Cardiac muscle cell (in vitro differentiated cells and primary cell): ENCODE measurements at places on chromosomes 13 and 19. TPM values are rescaled to one million over a fixed set of nuclear protein-coding genes. Genes with fewer than 3 reads are reported as not detected.

DNA sequence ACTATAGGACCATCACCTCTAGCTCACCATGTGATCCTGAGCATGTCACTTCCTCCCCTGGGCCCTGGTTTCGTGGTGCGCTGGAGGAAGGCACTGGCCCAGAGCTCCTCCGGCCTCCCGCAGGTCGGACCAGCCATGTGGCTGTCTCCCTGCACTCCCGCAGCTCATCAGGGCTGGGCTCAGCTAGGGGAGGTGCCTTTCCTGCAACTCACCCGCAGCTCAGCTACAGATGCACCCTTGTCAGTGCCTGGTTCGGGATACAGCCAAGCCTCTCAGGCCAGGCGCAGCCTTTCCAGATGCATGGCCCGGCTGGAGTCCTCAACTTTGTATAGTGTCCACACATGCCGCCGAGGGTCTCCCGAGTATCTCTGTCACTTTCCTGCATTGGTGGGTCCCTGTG is 138.2 kb upstream of the VSTM2B start:
- no peak for DNase-seq

- peak; percentile 73 for DNase-seq
These were observed 195.8 kb upstream of the RNF113B start for GRCh38 chr13:98372876-98373275.

GRCh38 chr19:48683349-48683748 is 10.5 kb upstream of the NTN5 start:
- DNase-seq = no peak

- DNase-seq = no peak
These were observed 5.1 kb upstream of the DNM2 start for GRCh38 chr19:10712754-10713153.

GRCh38 chr19:58279042-58279924 is 528 bp downstream of the ZNF8 start:
- DNase-seq = peak; percentile 88

DNA sequence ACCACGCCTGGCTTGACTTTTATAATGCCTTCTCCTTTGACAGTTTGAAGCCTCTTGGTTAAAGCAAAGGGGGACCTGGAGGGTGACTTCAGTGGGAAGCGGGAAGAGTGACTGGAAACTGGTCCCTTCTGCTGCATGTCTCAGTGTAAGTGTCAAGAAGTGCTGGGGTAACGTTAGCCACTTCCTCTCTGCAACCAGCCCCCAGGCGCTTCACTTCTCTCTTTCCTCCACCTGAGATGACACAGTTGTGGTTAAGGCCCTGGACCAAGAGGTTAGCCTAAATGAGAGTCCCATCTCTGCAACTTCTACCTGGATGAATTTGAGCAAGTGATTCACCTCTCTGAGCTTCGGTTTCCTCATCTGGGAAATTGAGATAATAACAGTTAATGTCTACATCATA is 16.3 kb downstream of the LEUTX start:
- no peak for DNase-seq

DNA sequence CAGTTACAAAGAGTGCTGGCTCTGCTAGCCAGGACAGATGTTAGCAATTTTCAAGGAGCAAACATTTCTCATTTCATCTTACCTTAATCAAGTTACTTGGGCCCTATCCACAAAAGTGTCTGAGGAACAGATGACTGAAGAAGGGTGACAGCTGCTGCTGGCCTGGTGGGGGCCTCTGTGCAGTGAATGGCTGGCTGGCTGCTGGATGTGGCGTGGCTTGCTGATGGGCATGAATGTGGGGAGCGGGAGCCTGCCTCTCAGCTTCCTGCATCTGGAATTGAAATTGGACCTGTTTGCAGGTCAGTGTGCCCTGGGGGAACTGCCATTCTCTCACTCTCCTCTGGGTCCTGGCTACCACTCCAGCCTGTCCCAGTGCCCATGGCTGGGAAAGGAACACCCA is 94.7 kb downstream of the RGCC start:
- DNase-seq = no peak

GRCh38 chr19:17824339-17824738 is 3.0 kb upstream of the INSL3 start:
- DNase-seq = no peak

- DNase-seq = peak; percentile 78
These were observed 480.2 kb upstream of the MIR17HG start for GRCh38 chr13:90867336-90867683.

- DNase-seq = no peak
These were observed 407.8 kb downstream of the OLFM4 start for GRCh38 chr13:53436396-53436795.

DNA sequence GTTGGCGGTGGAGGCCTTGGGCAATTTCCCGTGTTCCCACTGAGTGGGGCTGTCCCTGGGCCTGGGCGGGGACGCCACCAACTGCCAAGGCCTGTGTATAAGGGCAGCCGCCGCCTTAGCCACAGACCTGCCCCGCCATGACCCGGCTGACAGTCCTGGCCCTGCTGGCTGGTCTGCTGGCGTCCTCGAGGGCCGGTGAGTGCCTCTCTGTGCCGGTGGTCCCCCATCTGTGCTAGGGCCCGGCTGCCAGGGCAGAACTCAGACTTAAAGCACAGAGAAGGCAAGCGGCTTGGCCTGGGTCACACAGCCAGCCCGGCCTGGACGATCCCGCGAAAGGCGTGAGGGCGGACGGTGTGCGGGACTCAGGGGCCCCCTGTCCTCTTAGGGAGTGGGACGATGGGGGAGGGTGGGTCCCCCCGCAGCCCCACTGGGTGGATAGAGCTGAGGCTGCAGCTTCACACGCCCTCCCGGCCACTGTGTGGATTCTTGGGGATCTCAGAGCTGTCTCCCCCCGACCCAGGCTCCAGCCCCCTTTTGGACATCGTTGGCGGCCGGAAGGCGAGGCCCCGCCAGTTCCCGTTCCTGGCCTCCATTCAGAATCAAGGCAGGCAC is at the start of gene AZU1:
Gene AZU1, plus strand, starts transcription at position 128 of the 612 bp plus-strand sequence. Its CDS starts 10 bp downstream, at position 138.
- DNase-seq = no peak

- no peak for DNase-seq
These were observed 6.0 kb upstream of the EML2 start for GRCh38 chr19:45645068-45645630.

GRCh38 chr13:66468656-66469055 is 761.5 kb downstream of the PCDH9 start:
- no peak for DNase-seq

GRCh38 chr13:35891507-35892441 is 239.4 kb downstream of the DCLK1 start:
- DNase-seq = peak; percentile 5

- peak; percentile 92 for DNase-seq
These were observed 13.2 kb downstream of the RASA3 start for GRCh38 chr13:114119196-114119595.

DNA sequence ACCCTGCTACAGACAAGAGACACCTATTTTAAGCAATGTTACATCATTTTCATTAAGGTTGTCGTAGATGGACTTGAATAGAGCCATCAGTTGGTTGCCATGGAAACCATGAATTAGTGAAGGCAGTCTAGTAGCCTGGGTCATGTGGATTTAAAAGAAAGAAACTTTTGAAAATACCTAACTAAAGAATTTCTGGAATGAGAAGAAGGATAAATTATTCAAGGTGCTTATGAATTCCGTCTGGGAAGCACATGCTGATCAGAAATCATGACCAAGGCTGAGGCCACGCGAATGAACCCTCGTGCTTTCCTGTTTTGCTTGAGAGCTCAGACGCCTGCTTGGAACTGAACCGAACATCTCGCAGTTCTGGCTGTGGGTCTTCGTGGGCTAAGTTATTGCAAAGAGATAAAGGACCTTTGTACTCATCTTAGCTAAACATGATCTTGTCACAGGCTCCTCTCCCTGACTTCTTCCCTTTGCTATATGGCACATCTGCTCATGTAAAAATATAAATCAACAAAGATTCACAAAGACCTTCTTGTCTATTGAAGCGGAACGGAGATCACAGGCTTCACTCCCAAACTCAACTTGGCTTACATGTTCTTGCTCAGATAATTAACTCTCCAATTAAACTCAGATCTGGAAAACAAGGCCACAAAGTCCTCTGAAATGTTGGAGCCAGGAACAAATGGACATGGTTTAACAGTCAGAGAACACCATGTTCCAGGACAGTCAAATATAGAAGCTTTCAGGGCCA is 140.2 kb downstream of the NUFIP1 start:
- DNase-seq = no peak

- no peak for DNase-seq
These were observed 109.7 kb downstream of the NUFIP1 start for GRCh38 chr13:44879452-44880058.

GRCh38 chr13:95129004-95129403 is 172.2 kb downstream of the ABCC4 start:
- DNase-seq = no peak

DNA sequence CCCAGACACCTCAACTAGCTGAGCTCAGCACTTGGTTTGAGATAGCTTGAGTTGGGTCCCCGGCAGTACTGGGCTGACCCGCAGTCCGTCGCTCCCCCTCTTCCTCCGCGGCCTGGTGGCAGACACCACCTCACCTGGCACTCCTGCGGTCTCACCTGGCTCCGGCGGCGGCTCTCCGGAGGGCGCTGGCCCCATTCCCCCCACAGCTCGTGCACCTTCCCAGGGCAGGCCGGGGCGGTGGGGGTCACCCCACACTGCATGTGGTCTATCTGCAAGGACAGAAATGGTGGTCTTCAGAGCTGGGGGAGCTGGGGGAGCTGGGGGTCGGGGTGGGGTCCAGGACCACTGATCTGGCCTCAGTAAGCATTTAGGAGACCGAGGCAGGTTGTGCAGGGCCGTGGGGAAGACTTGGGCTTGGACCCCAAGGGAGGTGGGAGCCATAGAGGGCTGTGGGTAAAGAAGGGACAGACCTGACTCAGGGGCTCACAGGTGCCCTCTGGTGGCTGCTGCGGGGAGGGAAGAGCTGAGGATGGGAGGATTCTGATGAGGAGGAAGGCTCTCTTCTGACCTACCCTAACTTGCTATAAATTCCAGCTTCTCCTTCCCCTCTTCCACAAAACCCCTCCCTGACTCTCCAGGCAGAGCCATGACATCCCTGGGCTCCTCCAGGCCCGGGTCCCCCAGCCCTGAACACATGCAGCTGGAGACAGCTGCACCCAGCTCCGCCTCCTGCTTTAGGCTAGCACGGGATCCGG is 6.7 kb upstream of the PLIN4 start:
- DNase-seq = peak; percentile 53

- peak; percentile 65 for DNase-seq
These were observed 1.5 kb downstream of the ERF start for GRCh38 chr19:42253245-42254088.

DNA sequence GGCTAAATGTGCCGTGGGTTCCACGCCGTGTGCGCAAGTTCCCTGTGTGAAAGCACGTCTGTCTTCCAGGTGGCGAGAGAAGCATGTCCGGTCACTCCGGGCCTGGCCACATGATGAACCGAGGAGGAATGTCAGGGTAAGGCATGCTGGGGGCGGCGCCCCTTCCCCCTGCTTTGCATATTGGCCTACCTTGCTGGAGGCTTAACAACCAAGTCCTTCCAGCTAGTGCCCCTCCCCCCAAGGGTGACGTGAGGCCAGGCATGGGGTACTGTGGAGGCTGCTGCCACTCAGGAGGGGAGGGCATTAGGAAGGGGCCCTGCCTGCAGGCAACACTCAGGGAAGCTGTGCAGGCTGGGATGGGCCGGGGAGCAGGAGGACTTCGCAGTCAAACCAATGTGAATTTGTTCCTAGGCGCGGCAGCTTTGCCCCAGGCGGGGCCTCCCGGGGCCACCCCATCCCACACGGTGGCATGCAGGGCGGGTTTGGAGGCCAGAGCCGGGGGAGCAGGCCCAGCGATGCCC is 12.5 kb downstream of the MICOS13 start:
- DNase-seq = no peak

DNA sequence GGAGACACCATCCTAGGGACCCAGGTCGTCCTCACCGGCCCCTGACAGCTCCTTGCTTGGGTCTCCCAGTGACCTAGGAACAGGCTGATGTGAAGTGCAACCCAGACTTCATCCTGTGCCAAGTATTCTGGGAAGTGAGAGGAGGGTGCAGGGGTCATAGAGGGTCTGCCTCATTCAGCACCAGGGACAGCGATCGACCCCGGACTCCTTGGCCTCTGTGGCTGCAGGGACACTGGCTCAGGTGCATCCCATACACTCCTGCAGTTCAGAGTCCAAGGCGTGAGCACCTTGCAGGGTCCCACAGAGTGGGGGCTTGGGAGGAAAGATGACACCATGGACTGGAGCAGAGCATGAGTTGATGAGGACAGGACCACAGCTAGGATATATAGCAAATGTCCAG is 10.0 kb upstream of the OR10H2 start:
- no peak for DNase-seq

The WDR88 gene
- 0.78 and 0.79 TPM in 2 replicates for polyA plus RNA-seq

The NUFIP1 gene
- 5.7 and 7.5 TPM in 2 replicates for polyA plus RNA-seq

The FUT3 gene
- polyA plus RNA-seq = 0.92 TPM in 1 of 2 replicates, not detected in the other

The QPCTL gene
- polyA plus RNA-seq = 12.3 and 14.6 TPM in 2 replicates

The SHISA7 gene
- polyA plus RNA-seq = not detected in 2 replicates

The LILRA5 gene
- not detected in 2 replicates for polyA plus RNA-seq

The SYT3 gene
- polyA plus RNA-seq = 2.1 and 4.3 TPM in 2 replicates

The PROZ gene
- polyA plus RNA-seq = 0.37 and 0.42 TPM in 2 replicates

The NFIX gene
- 0.80 TPM in 1 of 2 replicates, not detected in the other for polyA plus RNA-seq
